RCC 7860 (cell line): ENCODE measurements at places on chromosomes 7 and 10.
A peak's percentile ranks its signal among the peaks of the same experiment; 100 is the strongest.

DNA sequence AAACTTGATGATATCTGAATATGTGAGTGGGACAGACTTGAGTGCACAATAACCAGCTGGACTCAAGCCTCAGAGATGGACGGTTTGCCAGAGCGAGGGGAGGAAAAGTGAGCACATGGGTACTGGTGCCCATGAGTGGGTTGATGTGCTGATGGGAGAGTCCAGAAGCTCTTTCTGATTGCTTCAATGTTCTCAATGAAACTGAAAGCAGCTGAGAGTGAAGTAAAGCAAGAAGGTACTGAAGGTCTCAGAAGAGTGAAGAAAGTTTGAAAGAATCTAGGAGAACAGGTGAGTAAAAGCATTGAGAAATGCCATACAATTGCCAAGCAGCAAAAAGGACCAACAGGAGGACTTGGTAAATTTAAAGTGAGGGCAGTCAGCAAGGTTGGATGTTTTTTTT is 28.6 kb downstream of the CTTNBP2 start:
- DNase-seq, result no peak

- DNase-seq, result no peak
Observed at GRCh38 chr7:42790196-42790595, 121.7 kb downstream of the C7orf25 start.

DNA sequence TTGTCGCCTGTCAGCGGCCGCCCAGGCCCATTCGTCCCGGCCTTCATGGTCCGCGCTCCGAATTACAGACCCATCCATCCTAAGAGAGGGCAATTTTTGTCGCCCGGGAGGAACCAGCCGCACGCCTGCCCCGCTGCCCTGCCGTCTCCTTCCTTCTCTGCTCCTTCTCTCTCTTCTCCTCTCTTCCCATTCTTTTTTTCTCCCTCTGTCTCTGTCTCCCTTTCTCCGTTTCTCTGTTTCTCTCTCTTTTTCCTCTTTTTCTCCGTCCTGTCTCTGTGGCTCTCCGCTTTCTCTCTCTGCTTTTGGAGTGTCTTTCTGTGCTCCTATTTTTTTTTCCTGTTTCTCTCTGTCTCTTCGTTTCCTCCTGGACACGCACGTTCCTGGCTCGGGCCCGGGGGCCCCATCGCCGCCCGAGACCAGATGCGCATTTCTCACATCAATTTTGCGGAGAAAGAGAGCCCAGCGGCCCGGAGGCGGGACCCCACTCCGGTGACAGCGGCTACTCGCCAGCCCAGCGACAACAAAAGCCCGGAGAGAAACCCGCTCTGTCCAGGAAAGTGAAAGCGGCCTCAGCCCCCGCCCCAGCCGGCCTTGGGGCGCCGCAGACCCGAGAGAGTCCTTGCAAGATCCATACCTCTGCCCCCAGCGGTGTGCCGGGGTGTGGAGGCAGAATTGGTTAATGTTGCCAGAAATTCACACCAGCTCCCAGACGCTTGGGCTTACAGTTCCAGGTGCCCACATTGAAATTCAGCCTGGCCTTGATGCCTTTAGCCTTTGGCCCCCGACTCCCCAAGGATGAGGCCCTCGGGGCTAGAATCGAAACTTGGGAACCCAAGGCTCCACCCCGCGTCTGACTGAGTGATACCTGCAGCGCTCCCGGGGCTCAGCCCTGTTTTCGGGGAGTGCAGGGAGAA is 4.1 kb downstream of the LBX1 start:
- no peak for DNase-seq

DNA sequence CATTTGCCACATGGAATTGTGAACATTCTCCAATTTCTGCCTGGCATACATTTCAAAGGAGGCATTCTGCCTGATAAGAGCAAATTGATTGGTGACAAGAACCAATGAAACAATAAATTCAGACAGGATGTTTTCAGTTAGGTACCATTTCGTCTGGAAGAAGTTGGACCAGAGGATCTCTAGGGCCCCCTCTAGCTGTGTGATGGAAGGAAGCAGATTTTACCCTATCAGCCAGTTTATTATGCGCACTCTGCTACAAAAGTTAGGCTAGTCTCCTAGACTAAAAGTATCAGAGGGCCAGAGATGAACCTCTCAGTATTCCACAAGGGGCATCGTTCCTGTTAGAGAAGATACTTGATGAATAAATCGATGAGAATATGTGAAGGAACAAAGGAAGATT is 118.0 kb downstream of the BUB3 start:
- DNase-seq, result no peak

GRCh38 chr7:122885583-122886356 is 490 bp downstream of the CADPS2 start:
- DNase-seq, result no peak

DNA sequence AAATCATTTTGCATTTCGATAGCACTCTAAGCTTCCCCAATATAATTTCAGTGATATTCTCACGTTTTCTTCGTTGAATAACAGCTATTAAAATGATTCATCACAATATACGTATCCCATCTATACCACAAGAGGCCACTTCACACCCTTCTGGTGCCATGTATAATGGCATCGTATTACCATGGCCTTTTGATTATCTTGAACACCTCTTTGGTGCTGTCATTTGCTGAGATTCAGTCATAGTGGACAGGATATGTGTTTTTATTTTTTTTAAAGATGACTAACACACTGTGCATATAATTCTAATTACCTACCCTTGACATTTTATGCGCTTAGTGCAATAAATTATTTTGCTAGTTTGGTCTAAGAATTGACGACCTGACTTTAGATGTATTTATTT is 6.7 kb upstream of the INSYN2A start:
- no peak for DNase-seq

DNA sequence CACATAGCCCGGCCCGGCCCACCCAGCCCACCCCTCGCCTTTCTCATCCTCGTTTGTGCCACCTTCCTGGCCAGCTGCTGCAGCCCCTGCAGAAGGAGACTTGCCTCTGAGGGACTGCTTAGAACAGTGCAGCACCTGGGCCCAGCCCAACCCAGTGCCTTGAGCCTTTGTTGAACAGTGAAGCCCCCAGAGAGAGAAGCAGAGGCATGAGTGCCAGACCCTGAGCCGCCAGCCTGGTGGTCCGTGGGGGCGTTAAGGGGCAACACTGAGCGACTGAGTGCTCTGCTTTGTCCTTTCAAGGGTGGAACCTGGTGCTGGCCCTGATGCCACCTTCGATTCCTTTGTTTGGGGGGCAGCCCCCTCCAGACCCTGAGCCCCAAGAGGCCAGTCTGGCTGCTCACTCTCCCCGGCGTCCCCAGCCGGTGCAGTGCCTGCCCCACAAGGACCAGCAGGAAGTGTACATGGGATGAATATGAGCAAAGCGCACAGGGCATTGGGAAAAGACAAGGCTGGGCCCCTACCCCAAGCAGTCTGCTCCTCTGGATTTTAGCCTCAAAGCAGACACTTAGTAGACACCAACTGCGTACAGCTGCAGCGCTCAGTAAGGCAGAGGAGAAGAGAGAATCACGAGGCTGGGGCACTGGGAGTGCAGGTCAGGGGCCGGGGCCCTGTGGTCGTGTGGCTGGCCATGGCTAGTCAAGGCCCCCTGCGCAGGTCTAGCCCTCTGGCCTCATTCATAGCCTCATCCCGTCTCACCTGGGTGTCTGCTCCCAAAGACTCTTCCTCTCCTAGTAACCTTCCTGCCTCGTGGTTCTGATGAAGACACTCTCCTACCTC is 95.9 kb downstream of the RGS10 start:
- no peak for DNase-seq

- no peak for DNase-seq
Observed at GRCh38 chr7:96400001-96400400, 78.1 kb upstream of the SLC25A13 start.

DNA sequence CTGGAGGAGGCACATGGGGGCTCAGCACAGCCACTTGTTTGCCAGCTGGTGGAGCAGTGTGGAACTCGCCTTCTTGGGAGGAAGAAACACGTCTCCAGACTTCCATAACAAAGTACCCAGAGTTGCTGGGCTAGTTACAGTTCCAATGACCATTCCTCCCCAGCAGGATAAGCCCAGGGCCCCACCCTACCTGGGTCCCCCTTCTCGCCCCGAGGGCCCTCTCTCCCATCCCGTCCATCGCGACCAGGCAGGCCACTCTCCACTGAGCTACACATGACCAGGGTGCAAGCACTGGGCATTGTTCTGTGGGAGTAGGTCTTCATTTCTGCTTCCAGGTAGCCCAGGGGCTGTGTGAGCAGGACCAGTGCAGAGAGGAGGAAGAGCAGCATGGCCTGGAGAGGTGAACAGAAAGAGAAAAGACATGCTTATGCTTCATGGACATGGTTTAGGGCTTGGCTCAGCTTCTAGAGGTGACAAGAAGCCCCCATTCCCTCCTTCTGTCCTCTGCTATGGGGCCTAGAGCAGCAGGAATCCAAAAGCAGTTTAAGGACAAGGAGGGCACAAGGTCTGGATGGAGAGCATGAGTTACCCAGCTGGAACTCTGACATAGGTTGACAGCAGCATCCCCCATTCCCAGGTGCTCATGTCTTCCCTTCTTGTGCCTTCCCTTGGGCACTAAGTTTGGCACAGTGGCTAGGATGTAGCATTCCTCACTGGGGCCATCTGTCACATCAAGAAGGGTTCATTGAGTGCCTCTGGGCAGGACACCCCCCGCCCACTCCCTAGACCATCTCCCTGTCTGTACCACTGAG is 2.4 kb downstream of the SFTPD start:
- DNase-seq, result no peak

DNA sequence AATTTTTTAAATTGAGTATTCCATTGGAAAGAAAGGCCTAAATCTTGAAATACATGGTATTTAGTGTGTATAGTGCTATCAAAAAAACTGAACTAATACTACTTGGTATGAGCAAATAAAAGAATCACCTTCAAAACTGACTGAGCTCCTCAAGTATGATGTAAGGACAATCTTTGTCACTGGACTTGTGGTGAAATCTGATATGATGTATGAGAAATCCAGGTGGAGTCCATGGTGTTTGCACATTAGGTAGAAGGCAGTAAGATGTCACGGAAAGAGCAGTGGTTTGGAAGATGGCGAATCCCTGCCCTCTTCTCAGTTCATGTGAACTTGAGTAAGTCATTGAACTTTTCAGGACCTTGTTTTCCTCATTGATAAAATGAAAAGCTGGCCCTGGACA is 62.1 kb upstream of the COL1A2 start:
- DNase-seq, result no peak

- peak; percentile 54 for DNase-seq
Observed at GRCh38 chr10:48448796-48449195, 142.3 kb downstream of the MAPK8 start.

DNA sequence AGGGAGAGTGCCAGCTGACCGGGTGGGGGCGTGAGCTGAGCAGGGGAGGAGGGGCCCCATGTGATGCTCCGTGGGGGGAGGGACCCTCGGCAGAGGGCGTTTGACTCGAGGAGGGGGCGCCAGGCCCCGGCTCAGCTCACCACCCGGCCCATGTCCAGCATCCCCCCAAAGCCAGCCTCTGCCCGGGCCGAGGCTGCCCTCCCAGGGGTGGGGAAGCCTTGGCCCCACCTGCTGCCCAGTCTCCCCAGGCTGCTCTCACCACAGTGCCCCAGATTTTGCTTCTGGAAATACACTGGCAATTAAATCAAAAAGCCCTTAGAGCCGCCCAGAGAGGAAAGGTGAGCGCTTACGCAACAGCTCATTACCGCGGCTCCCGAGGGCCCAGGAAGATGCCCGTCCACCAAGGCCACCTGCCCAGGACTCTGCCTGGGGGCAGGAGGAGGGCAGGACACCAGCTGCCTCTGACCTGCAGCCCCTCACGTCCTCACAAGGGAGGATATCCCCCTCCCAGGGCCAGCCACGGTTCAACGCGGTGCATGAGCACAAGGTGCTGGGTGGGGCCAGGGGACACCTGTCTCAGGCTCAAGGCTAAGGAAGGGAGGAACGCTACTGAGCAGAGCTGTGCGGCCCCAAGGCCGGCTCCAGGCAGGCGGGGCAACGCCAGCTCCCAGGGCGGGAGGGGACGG is 70.0 kb upstream of the INPP5A start:
- no peak for DNase-seq

DNA sequence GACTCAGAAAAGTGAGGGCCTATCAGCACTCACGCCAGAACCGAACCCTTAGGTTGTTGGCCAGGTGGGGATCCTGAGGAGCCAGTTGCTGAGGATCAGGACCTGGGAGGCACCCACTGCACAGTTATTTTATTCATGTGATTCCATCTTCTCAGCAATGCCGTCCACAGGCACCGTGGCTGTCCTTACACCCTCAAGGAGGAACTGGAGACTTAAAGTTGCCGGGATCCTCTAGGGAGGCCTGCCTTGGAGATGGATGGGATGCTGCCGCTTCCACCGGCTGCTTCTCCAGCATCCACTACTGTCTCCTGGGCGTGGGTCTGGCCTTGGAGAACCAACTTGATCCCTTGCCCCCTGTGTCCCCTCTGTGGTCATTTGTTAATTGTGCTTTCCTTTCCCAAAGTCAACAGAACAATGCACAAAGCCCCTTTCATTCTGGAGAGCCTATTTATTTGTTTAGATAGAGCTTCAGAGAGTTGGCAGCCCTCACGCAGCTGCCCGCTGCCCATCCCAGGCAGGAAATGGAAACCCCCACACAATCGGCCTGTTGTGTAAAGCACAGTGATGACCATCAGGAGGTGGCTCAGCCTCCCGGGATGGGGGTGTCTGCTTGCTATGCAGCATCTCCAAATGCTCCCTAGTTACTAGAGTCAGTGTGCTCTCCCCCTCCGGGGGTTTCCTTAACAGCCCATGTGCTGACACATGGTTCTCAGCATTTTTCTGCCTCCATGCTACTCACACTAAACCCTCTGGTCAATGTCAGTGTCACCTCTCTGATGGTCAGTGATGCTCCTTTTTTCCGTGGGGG is 52.9 kb upstream of the IGFBP3 start:
- DNase-seq, result no peak

DNA sequence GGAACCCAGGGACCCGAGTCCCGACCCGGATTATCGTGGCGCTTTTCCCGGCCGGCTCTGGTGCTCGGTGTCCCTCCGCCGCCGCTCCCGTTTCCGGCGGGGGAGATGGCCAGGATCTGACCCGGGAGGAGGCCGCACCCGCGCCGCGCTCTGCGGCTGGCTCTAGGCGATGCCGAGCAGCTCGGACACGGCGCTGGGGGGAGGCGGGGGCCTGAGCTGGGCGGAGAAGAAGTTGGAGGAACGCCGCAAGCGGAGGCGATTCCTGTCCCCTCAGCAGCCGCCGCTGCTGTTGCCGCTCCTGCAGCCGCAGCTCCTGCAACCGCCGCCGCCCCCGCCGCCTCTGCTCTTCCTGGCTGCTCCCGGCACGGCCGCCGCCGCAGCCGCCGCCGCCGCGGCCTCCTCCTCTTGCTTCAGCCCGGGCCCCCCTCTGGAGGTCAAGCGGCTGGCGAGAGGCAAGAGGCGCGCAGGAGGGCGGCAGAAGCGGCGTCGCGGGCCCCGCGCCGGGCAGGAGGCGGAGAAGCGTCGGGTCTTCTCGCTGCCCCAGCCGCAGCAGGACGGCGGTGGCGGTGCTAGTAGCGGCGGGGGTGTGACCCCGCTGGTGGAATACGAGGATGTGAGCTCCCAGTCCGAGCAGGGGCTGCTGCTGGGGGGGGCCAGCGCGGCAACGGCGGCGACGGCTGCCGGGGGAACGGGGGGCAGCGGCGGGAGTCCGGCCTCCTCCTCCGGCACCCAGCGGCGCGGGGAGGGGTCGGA is 593 bp downstream of the CDK13 start:
- DNase-seq, result no peak
